Adrenal gland (tissue), 19 donors: ENCODE measurements at places on chromosomes 13 and 19. TPM values are rescaled to one million over a fixed set of nuclear protein-coding genes. Genes with fewer than 3 reads are reported as not detected.

Gene ZIC2
- total RNA-seq: not detected

Gene CDX2
- not detected for total RNA-seq

DNA sequence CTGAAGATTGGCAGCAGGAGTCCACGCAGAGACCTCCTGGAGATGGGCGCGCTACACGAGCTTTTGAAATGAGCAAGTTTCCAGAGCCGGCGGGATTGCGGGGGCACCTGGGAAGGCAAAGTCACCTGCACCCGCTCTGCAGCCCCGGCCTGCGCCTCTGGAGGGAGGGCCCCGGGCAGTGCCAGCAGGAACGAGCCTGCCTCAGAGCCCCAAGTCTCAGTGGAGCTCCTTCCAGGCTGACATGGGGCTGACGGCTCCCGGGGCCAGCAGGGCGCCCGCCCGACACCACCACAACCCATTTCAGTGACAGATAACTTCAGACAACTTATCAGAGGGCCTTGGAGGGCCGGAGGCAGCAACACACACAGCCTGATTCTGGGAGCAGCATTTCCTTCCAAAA is 45.0 kb downstream of the RASA3 start:
- no peaks in the 10 kb centered on the region for H3K27me3 ChIP-seq
- DNase-seq: peak; percentile 0
- no peaks in the 10 kb centered on the region for H3K36me3 ChIP-seq
- H3K27ac ChIP-seq: no peak overlapping the region
- no peaks in the 10 kb centered on the region for H3K4me1 ChIP-seq

DNA sequence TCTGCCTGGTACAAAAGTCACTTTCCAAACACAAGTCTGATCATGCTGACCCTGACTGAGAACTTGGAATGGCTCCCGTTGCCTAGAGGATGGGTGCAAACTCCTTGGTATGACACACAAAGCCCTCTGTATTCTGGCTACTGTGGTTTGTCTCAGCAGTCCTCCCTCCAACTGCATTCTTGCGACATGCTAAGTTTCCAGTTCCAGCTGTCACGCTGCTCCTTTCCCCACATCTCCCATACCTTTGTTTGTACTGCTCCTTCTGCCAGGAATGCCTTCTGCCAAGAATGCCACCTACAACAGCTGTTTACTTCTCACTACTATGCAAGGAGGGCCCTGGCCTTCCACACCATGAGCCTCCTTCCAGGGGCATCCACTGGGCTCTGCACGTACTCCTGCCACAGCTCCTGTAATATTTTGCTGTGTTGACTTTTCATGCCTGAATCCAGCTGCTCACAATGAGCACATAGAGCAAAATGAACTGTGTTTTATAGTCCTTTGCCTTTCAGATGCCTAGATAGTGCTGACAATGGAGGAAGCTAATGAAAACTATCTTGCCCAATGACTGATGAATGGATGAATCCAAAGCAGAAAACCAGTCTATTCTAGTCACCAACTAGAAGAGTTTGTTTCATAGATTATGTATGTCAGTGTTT is 543.7 kb downstream of the EFNB2 start:
- H3K27ac ChIP-seq: no peak overlapping the region
- H3K4me3 ChIP-seq: no peak overlapping the region
- no peaks in the 10 kb centered on the region for H3K27me3 ChIP-seq
- no peaks in the 10 kb centered on the region for H3K4me1 ChIP-seq
- no peaks in the 10 kb centered on the region for H3K36me3 ChIP-seq
- no peak for DNase-seq

- no peak overlapping the region for H3K4me3 ChIP-seq
- DNase-seq: no peak
- peaks cover 30% of the 10 kb centered on the region for H3K4me1 ChIP-seq
- H3K27ac ChIP-seq: no peak overlapping the region
- no peaks in the 10 kb centered on the region for H3K27me3 ChIP-seq
- no peaks in the 10 kb centered on the region for H3K36me3 ChIP-seq
Measured at GRCh38 chr19:18504886-18505610, 16.8 kb downstream of the ELL start.

- DNase-seq: no peak
- no peak overlapping the region for H3K27ac ChIP-seq
- no peak overlapping the region for H3K4me3 ChIP-seq
- no peaks in the 10 kb centered on the region for H3K4me1 ChIP-seq
- H3K36me3 ChIP-seq: no peaks in the 10 kb centered on the region
Measured at GRCh38 chr19:16509141-16510061, 13.2 kb downstream of the C19orf44 start.

DNA sequence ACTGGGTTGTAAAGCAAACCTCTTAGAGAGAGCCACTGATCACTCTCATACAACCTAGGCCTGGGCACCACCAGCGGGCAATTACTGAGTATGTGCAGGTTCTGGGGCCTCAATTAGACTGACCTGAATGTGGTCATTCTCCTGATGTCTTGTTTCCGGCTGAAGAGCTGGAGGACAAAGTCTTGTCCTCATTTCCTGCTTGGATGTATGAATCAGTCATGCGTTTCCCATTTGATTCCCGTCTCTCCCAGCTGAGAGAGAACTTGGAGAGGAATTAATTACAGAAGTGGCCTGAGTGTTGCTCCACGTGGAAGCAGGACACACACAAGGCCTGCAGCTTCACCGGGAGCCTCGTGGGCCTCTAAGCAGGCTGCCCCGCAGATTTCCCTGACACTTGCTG is 799.3 kb upstream of the ARGLU1 start:
- H3K4me3 ChIP-seq: no peak overlapping the region
- no peak for DNase-seq
- H3K27me3 ChIP-seq: no peaks in the 10 kb centered on the region
- H3K4me1 ChIP-seq: no peaks in the 10 kb centered on the region
- H3K36me3 ChIP-seq: no peaks in the 10 kb centered on the region

DNA sequence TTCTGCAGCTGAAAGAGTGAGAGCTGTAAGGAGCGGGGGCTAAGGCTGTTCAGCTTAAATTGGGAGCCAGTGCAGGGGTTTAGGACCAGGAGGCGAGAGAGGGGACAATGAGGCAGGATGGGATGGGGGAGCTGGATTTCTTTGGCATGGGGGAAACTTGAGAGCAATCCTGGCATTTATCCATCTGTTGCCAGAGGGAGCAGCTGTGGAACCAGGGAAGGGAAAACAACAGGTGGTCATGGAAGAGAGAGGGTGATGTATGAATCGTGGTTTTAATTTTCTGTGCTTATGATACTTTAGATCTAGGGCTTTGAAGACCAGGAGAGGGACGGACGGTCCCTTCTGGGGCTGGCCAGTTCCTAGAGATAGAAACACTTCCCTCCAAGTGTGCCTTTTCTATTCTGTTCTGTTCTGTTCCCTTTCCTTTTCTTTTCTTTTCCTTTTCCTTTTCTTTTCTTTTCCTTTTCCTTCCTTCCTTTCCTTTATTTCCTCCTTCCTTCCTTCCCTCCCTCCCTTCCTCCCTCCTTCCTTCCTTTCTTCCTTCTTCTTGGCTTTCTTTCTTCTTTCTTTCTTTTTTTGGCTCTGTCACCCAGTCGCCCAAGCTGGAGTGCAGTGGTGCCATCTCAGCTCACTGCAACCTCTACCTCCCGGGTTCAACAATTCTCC is 16.0 kb upstream of the CCL25 start:
- H3K27ac ChIP-seq: no peak overlapping the region
- no peak overlapping the region for H3K4me3 ChIP-seq
- no peak for DNase-seq
- no peaks in the 10 kb centered on the region for H3K4me1 ChIP-seq

DNA sequence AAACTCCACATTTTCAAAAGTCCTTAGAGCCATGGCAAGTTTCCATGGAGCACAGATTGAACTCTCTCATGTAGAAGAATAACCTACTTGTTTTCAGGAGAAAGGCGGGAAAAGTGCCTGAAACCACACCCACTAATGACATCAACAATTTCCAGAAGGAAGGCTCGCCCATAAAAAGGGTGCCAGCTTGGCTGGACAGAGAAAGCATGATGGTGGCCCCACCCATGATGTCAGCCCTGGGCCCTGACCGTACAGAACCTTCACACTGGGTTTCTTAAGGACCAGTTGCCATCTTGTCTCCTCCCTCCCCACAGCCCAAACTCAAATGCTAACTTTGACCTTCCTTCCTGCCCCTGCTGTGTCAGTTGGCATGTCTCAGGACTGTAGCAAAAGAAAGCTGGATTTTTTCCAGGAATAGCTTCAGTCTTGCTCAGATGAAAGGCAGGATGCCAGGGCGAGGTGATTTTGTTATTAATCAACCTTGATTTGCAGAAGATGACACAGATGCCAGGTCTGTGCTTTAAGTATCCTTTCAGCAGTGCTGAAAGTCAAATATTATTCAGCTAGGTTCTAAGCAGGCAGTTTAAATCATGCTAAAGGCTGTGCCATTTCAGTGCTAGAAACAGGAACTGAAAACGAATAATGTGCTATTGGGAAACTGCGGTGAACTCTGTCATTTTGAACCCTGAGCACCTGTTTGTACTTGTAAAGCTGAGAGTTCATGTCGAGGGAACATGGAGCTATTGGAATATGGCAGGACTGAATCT is 89.5 kb upstream of the RFC3 start:
- peak; percentile 13 for DNase-seq
- no peaks in the 10 kb centered on the region for H3K36me3 ChIP-seq
- no peak overlapping the region for H3K4me3 ChIP-seq
- no peak overlapping the region for H3K27ac ChIP-seq
- peaks cover 15% of the 10 kb centered on the region for H3K4me1 ChIP-seq

- no peaks in the 10 kb centered on the region for H3K36me3 ChIP-seq
- H3K27me3 ChIP-seq: no peaks in the 10 kb centered on the region
- H3K4me1 ChIP-seq: no peaks in the 10 kb centered on the region
- no peak overlapping the region for H3K27ac ChIP-seq
- DNase-seq: no peak
Measured at GRCh38 chr13:24619282-24619681, 60.9 kb upstream of the ATP12A start.

DNA sequence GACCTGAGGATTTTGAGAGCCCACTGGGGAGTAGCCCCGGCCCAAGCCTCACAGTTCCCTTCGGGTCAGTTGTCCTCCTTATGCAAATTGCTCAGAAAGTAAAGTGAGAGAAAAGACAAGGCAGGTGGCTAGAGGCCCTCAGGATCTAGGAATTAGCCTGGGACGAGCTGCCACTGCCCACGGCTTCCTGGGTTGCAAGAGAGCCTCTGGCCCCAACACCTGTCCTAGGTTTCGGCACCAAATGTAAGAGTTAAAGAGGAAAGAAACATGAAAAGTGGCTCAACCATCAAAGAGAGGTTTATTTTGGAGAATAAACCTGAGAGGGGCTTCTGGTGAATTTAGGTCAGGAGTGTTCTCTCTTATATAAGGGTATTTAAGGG is 25.6 kb downstream of the TMEM255B start:
- no peaks in the 10 kb centered on the region for H3K4me1 ChIP-seq
- no peak for DNase-seq
- no peaks in the 10 kb centered on the region for H3K27me3 ChIP-seq
- no peaks in the 10 kb centered on the region for H3K36me3 ChIP-seq
- H3K27ac ChIP-seq: no peak overlapping the region
